ENCODE measurements at places on chromosomes 6 and 20. TPM values are rescaled to one million over a fixed set of nuclear protein-coding genes. Genes with fewer than 3 reads are reported as not detected.

The ZC2HC1B gene
- total RNA-seq: not detected

The VNN1 gene
- total RNA-seq: under 0.01 TPM

The STMND1 gene
- total RNA-seq: not detected

The SLCO4A1 gene
- not detected for total RNA-seq

The SIRPD gene
- total RNA-seq: not detected

The PARD6B gene
- total RNA-seq: 0.52 TPM

The FOXQ1 gene
- not detected for total RNA-seq

The KIF25 gene
- not detected for total RNA-seq

The CCR6 gene
- total RNA-seq: 0.52 TPM

The CYP39A1 gene
- 6.3 TPM for total RNA-seq

The WTAP gene
- 64.7 TPM for total RNA-seq

The GRM1 gene
- total RNA-seq: under 0.01 TPM

The STK4 gene
- total RNA-seq: 17.7 TPM

The ADAM33 gene
- 30.8 TPM for total RNA-seq

The TRIM26 gene
- 8.4 TPM for total RNA-seq

The PMEPA1 gene
- total RNA-seq: 5.2 TPM

The CDSN gene
- not detected for total RNA-seq

The RIPPLY2 gene
- 1.6 TPM for total RNA-seq

The SLC24A3 gene
- total RNA-seq: 15.7 TPM

The DCDC2 gene
- total RNA-seq: not detected

The DEFB132 gene
- total RNA-seq: not detected

The RIMS4 gene
- 3.1 TPM for total RNA-seq

The C2 gene
- 8.4 TPM for total RNA-seq

The NHSL1 gene
- 25.1 TPM for total RNA-seq

The PLAGL2 gene
- 2.1 TPM for total RNA-seq

The DDR1 gene
- total RNA-seq: 40.7 TPM

The PRR18 gene
- 0.52 TPM for total RNA-seq

The CAPN11 gene
- total RNA-seq: 0.52 TPM

The TSHZ2 gene
- total RNA-seq: 9.9 TPM

The MAN1A1 gene
- total RNA-seq: 45.9 TPM

The NOX3 gene
- total RNA-seq: not detected

The CARMIL1 gene
- 4.7 TPM for total RNA-seq

The PSMB9 gene
- 7.8 TPM for total RNA-seq

The OR14J1 gene
- not detected for total RNA-seq

The LRRN4 gene
- under 0.01 TPM for total RNA-seq

The ZBTB9 gene
- 11.0 TPM for total RNA-seq

The THBD gene
- total RNA-seq: 6.8 TPM

The BPI gene
- 1.0 TPM for total RNA-seq

The HRH3 gene
- total RNA-seq: 0.52 TPM

The PGC gene
- 0.52 TPM for total RNA-seq

The LTB gene
- total RNA-seq: 2.1 TPM

The BMP7 gene
- total RNA-seq: 3.7 TPM

The PACRG gene
- 1.0 TPM for total RNA-seq

The CD24 gene
- total RNA-seq: 16.7 TPM

The TBX18 gene
- 22.4 TPM for total RNA-seq

The ME1 gene
- 2.6 TPM for total RNA-seq

The KIF13A gene
- total RNA-seq: 44.9 TPM
